ENCODE measurements at places on chromosomes 6 and 20.

GRCh38 chr6:46888031-46888430 is 33.7 kb downstream of the ADGRF5 start:
- no peak for DNase-seq

DNA sequence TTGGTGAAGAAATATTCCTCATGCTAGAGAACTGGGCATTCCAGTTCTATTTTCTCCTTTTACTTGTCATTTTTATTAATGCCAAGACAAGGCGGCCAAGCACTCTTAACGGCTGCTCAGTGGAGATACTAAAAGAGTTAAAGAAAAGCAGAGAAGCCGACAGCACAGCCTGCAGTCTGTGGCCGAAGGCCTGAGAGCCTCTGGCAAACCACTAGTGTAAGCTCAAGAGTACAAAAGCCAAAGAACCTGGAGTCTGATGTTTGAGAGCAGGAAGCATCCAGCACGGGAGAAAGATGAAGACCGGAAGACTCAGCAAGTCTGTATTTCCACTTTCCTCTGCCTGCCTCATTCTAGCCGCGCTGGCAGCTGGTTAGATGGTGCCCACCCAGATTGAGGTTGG is 167.1 kb upstream of the FUT9 start:
- DNase-seq, result no peak

DNA sequence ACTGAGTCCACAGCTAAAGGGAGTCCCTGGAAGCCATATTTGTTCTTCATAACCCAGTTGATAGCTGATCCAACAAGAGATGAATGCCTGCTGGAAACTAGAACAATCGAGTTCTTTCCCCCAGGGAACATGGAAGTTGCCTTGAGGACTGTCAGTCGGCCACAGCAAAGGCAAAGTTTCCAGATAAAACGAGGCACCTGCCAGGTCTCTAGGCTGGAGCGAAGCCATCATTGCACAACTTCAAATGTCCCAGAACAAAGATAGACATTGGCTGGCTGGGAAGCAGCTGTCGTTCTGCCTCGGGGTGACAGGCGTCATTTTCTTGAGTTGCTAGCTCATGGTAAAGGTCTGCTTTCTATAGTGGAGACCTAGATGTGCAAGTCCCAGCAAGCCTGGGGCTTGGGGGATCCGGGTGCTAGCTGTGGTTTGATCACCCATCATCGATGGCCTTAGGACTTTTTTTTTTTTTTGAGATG is 184.4 kb upstream of the ZNF217 start:
- no peak for DNase-seq

- no peak for DNase-seq
Observed at GRCh38 chr6:107794771-107795170, 29.3 kb downstream of the SCML4 start.

- no peak for DNase-seq
Observed at GRCh38 chr6:168735268-168735949, 294.4 kb downstream of the SMOC2 start.

- no peak for DNase-seq
Observed at GRCh38 chr20:48984575-48985219, 61.4 kb upstream of the CSE1L start.

DNA sequence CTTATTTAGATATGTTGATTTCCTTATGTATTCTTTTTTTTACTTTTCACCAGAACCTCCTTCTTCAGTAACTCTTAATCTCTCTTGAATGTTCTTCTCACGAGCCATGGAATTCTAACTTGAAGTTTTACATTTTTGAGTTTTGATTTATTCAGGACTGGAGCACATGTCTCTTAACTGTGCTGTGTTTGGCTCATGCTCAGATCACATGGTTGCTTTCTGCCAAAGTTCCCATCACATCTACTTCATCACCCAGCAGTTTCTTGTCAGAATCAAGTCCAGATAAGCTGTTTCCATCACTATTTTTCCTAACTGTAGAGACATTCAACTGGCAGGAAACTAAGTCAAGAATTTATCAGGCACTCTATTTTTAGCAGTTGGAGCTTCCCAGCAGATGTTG is 31.7 kb downstream of the SLC35A1 start:
- no peak for DNase-seq

GRCh38 chr6:106069478-106069877 is 16.7 kb upstream of the PRDM1 start:
- DNase-seq, result peak; percentile 35

DNA sequence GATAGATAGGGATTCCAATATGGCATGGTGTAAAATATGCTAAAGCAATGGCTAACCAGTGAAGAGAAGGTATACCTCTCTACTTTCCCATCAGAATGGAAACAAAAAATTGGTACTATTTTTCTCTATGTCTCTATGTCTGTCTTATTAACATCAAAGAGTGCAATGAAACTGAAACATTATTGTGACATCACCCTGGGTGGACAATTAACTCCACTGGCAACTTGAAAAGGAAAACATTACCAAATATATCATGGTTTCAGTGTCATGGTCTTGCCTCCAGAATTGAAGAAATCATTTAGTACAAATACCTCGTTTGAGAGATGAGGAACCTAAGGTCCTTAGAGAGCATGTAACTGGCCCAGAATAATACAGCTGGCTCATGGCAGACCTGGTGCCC is 1132.5 kb upstream of the MAP3K7 start:
- no peak for DNase-seq

DNA sequence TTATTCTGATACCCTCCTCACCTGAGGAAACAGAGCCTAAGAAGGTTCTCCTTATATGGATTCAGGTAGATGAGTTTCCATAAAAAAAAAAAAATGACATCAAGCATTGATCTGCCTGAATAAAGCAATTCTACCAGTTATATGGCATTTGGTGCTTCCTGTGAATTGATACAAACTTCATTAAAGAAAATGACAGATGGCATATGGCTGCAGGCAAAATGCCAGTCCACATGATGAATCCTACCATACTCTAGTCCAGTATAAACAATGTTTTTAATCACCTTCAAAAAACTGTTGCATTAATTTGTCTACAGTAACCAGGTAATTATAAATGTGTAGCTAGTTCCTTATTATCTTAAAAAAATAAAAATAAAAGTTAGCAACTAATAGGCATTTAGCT is 559.2 kb upstream of the FLRT3 start:
- no peak for DNase-seq

- no peak for DNase-seq
Observed at GRCh38 chr6:167529444-167530335, 204.8 kb downstream of the TTLL2 start.

- no peak for DNase-seq
Observed at GRCh38 chr6:166393535-166393823, 10.7 kb upstream of the MPC1 start.

DNA sequence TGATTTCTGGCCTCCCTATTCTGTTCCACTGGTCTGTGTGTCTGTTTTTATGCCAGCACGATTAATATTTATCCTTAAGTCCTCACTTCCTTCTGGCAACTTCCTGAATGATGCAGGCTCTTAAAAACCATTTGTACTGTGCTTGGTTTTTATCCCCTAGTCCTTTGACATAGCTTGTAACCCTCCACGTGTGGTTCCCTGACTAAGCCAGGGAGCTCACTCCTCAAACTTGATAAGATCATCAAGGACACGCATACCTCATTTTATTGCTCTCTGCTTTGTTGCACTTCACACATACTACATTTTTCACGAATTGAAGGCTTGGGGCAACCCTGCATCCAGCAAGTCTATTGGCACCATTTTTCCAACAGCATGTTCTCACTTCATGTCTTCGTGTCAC is 166.4 kb upstream of the UST start:
- DNase-seq, result no peak

DNA sequence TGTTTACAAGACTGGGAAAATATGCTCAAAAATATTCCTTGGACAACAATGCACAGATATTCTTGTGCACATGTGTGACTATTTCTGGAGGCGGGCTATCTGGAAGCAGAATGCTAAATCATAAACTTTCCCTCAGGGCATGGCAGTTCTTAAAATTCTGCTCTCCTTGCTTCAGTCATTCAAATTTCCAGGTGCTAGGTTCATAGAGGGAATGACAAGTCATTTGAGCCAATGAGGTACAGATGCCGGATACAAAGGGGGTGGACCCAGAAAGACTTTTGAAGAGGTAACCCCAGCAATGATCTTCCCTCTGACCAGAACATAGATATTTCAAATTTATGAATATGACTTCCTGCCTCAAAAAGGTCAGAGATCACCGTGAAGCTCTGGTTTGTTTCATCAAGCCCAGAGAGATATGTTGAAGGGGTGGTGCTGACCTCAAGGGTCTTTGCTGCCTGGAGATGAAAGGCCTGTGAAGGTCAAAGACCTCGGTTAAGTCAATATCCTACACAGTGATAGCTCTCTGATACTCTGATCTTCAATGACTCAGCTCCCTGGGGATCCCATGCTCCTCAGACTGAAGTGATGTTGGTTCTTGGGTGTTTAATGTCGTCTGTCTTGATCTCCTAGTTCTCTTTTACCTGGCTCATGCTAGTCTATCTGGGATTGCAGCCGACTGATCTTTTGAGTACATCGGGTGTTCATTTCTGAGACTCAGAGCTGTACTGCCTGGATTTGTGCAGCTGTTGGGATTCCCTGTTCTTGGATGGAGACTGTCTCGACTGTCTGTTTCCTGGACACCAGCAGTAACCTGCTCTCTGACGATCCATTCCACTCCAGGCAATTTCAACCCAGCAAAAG is 47.5 kb upstream of the TSHZ2 start:
- peak; percentile 42 for DNase-seq

GRCh38 chr6:39335780-39336545 is 13.5 kb upstream of the KCNK16 start:
- DNase-seq, result peak; percentile 20

DNA sequence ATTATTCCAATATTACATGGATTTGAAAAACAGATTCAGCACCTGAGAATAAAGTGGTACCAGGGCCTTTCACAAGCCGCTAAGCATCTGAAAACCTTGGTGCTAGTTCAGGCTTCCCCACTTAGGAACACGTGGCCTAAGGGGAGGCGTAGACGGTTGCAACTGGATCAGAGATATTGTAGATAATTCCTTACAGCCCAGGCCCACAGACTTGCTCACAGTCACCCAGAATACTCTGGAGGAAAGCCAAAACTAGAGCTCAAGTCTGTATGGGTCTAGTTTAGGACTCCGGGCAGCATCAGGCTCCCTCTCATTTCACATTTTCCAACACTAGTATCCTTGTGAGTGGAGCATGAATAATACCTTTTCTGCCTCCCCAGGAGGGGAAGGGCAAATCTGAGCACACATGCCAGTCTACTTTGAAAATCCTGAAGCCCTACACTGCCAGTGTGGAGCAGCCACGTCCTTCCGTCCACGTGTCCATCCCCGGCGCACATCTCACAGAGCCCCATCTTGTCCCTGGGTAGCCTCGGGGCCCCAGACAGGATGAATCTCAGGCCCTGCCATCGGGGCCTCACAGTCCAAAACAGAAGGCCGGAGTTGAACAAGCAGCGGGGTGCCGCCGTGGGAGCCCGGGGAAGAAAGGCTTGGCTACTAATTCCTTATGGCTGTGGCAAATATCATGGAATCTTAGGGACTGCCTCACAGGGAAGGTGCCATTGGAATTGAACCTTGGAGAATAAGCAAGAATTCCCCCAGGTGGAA is 299.3 kb downstream of the NRN1 start:
- no peak for DNase-seq

GRCh38 chr6:139582956-139583355 is 208.5 kb upstream of the CITED2 start:
- DNase-seq, result no peak

Data from HS-5 (cell line).